ENCODE measurements at places on chromosomes 11 and 22. TPM values are rescaled to one million over a fixed set of nuclear protein-coding genes. Genes with fewer than 3 reads are reported as not detected.

SNU13 gene
- total RNA-seq, result 71.0 TPM

MS4A12 gene
- not detected for total RNA-seq

IGSF9B gene
- 4.8 TPM for total RNA-seq

RAB36 gene
- 1.4 TPM for total RNA-seq

KRTAP5-2 gene
- total RNA-seq, result not detected

CATSPER1 gene
- not detected for total RNA-seq

PGA5 gene
- 0.22 TPM for total RNA-seq

FGF19 gene
- total RNA-seq, result not detected

LRRC32 gene
- 12.0 TPM for total RNA-seq

CCDC116 gene
- not detected for total RNA-seq

KRTAP5-8 gene
- not detected for total RNA-seq

SAA4 gene
- not detected for total RNA-seq

ARHGEF17 gene
- 7.5 TPM for total RNA-seq

CARNS1 gene
- 0.11 TPM for total RNA-seq

NLRP10 gene
- total RNA-seq, result not detected

MS4A6A gene
- 6.1 TPM for total RNA-seq

GAL3ST1 gene
- not detected for total RNA-seq

GP1BB gene
- 4.8 TPM for total RNA-seq

OLFML1 gene
- 0.35 TPM for total RNA-seq

CDON gene
- 2.6 TPM for total RNA-seq

MAPK11 gene
- 3.1 TPM for total RNA-seq

WBP2NL gene
- 0.08 TPM for total RNA-seq

STK33 gene
- 0.56 TPM for total RNA-seq

PDE3B gene
- 12.6 TPM for total RNA-seq

TOP3B gene
- 4.6 TPM for total RNA-seq

DAGLA gene
- total RNA-seq, result 3.1 TPM

RFPL1 gene
- not detected for total RNA-seq

NNMT gene
- total RNA-seq, result 142 TPM

ZNF280B gene
- total RNA-seq, result 0.08 TPM

MS4A4A gene
- 32.0 TPM for total RNA-seq

KRTAP5-11 gene
- not detected for total RNA-seq

PANX3 gene
- total RNA-seq, result not detected

CNGA4 gene
- 0.38 TPM for total RNA-seq

KIF18A gene
- total RNA-seq, result 2.4 TPM

C22orf31 gene
- total RNA-seq, result not detected

CCDC73 gene
- 0.18 TPM for total RNA-seq

CD248 gene
- total RNA-seq, result 5.4 TPM

IFITM5 gene
- not detected for total RNA-seq

CBLIF gene
- total RNA-seq, result not detected

FIBP gene
- 36.0 TPM for total RNA-seq

GPR83 gene
- total RNA-seq, result not detected

A4GALT gene
- 13.9 TPM for total RNA-seq

SMTNL1 gene
- not detected for total RNA-seq

AIFM3 gene
- total RNA-seq, result 1.9 TPM

AHNAK gene
- total RNA-seq, result 695 TPM

OVCH2 gene
- 2.1 TPM for total RNA-seq

ASPHD2 gene
- total RNA-seq, result 2.1 TPM

OR51B5 gene
- total RNA-seq, result not detected

SOX10 gene
- total RNA-seq, result not detected

CHEK1 gene
- 4.0 TPM for total RNA-seq

ENTHD1 gene
- total RNA-seq, result not detected

MOGAT2 gene
- not detected for total RNA-seq

SYT7 gene
- 1.6 TPM for total RNA-seq

ZP1 gene
- not detected for total RNA-seq

SLC22A8 gene
- total RNA-seq, result not detected

P2RY6 gene
- 0.26 TPM for total RNA-seq

HEPHL1 gene
- 103 TPM for total RNA-seq

All from esophagus squamous epithelium (tissue), 5 donors.